Stimulated activated CD8-positive, alpha-beta memory T cell treated with anti-CD3 and anti-CD28 coated beads, Interleukin-4, amount 100 ng/mL, for 48 hours (primary cell): ENCODE measurements at places on chromosomes 7 and 10.

- DNase-seq, result no peak
Observed at GRCh38 chr7:141706239-141707064, 1.7 kb upstream of the WEE2 start.

DNA sequence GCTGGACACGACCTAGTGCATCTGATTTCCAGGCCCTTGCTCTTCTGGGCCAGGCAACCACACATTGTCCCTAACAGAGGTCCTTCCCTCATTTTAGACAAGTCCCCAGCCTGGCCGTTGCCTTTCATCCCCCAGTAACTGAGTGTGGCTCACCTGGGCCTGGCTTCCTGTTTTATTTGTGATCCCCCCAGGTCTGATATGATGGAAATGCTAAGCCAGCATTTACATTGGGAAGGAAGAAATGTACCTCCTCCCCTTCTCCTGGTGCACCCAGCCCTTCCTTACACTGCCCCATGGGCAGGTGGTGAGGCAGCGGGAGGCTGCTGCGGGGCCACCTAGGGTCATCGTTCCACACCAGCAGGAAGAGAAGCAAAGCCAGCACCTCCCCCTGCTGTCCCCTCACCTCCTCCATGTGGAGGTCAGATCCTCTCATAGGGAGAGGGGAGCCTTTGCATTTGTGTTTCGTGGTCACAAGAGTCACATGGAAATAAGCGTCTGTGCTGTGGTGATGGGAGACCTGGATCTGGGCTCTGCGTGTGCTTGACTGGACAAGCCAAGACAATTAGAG, 108.8 kb downstream of the GLRX3 start:
- peak; percentile 7 for DNase-seq

DNA sequence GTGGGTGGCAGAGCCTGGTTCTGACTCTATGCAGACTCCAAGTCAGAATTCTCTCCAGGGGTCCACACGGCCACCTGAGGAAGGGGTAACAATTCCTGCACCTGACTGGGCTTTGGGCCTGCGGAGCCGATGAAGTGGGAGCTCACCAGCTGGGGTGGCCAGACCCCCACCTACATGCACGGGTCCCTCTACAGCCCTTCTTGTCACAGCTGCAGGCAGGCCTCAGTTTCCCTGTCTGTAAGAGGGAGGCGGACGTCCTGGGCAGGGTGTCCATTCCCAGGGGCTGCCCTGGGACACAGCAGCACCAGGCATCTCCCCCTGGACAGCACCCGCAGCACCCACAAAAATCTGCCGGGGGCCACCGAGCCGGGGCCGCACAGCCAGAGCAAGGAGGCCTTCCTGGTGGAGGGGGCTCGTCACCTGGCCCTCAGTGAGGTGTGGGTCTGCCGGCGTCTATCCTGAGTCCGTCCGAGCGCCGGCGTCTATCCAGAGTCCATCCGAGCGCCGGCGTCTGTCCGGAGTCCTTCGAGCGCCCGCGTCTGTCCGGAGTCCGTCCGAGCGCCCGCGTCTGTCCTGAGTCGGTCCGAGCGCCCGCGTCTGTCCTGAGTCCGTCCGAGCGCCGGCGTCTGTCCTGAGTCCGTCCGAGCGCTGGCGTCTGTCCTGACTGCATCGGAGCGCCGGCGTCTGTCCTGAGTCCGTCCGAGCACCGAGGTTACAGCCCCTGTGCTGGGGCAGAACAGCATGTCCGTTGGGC, 65.1 kb downstream of the PDGFA start:
- no peak for DNase-seq

GRCh38 chr10:61608255-61609033, 54.3 kb upstream of the CABCOCO1 start:
- DNase-seq, result no peak

GRCh38 chr10:115980470-115980869, 292.5 kb downstream of the GFRA1 start:
- no peak for DNase-seq

DNA sequence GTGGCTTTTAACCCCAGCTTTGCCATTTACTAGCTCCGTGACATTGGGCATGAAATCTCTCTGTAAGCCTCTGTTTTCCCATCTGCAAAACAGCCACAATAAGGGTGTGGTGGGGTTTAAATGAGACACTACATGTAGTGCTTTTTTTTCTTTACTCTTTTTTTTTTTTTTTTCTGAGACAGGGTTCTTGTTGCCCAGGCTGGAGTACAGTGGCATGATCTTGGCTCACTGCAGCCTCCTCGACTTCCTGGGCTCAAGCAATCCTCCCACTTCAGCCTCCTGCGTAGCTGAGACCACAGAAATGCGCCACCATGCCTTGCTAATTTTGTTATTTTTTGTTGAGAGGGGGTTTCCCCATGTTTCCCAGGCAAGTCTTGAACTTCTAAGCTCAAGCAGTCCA, 8.3 kb upstream of the DENND10 start:
- DNase-seq, result no peak
